CD4-positive, alpha-beta T cell (primary cell): ENCODE measurements at places on chromosomes 5 and 9.

DNA sequence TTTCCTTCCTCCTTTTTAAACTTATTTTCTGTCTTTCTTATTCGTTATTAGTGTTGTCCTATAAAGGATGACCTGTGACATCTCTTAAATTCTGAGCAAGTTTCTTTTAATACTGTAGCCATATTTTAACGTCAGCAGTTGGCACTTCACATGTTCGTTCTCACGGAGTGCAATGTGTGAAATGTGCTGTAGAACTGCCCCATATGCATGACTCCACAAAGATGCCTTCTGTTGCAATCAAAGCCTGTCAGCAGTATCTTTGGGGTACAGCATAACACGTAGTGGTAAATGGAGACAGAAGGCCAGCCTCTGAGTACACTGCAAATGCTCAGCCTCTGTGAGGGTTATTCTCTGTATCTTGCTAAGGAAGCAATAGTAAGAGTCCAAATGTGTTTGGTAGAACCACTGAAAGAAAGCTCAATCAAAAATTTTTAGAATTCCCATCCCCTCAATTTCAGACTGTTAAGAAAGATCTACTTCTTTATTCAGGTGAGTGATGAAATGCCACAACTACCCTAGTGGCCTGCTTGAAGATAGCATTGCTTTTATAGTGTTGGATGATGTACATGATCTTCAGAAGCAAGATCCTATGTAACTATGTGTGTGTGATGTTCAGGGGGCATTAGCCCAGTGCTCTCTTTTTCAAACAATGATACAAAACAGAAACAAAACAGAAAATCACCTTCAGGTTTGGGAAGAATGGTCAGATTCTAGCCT is 277.7 kb downstream of the TMEM167A start:
- no peak for DNase-seq

- DNase-seq, result no peak
These were observed 82.7 kb downstream of the BNC2 start for GRCh38 chr9:16787724-16788123.

DNA sequence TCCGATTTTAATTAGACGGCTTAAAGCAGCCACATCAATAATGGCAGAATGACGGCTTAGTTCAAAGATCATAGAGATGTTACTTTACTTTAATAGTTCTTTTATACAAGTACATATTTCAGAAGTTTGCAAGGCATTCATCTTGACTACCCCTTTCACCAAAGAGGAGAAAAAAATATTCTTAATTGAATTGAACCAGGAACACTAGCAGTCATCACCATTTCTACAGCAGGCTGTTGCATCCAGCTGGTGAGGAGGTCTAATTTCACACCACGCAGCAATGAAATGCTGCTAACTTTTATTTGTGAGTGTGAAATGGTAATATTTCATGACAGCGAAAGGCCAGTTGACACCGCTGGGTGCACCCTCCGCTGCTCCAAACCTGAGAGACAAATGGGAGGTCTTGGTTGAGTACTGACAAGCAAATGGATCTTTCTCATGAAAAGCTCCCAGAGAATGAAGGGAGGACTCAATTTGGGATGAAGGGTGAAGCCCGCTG is 322.2 kb downstream of the GLIS3 start:
- no peak for DNase-seq

DNA sequence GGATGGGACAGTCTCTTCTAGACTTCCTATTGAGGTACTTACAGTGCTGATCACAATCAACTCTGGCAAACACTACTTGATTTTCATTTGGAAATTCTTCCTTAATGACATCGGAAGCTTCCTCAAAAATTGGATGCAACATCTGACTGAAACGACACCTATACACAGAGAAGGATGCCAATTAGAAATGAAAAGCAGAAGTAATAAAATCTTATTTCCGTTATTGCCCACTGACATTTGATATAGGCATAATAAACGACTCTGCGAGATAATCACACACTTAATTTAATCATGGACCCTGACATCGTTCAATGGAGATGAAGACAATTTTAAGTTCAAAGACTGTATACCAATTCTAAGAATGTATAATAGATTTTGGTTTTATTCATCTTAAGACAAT is 46.4 kb downstream of the ERP44 start:
- DNase-seq, result no peak

DNA sequence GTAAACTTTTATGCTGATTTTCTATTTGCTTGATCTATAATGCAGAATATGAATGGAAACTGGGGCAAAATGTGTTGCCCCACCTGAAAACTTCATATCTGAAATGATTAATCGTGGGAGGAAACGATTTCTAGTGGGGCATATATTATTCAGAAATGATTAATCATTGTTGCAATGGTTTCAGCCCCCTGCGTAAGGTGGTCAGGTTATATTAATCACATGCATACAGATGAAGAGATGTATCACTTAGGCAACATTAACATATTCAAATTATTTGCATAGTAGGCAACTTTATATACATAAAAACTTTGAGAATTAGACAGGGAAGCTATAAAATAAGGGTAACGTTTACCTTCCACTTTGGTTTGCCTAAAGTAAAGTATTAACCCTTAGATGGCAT is 49.8 kb downstream of the LSM11 start:
- DNase-seq, result no peak

GRCh38 chr9:97405551-97405950 is 6.3 kb upstream of the TDRD7 start:
- no peak for DNase-seq

DNA sequence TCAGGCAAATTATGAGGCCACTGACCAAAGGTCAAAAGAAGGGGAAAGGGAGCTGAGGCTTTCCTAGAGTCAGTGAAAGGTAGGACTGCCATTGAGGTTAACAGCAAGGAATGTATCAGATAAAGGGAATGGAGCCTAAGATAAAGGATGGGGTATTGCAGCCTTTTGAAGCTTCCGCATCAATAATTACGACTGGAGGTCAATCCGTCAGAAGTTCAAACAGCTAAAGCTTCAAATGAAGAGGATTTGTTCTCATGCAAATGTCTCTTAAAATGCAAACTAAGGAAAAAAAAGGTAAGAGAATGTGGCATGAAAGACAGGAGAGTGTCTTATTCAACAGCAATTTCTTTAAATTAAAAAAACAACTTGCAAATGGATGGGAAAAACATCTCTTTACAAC is 341.1 kb upstream of the RGMB start:
- DNase-seq, result no peak

DNA sequence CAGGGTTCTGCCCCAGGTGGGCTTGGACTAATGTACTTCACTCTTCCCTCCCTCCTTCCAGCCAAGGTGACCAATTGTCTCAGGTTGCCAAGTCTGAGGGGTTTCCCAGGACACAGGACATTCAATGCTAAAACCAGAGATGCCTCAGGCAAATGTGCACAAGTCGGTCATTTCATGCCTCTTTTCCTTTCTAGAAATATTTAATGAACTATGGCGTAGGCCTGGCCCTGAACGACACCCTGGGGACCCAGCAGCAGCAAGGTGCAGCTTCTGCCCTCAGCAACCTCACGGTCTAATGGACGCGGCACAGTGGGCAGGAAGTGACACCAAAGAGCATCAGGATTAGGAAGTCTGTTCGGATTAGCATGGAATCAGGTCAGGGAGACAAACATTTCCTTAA is 148.1 kb downstream of the MTX3 start:
- no peak for DNase-seq

DNA sequence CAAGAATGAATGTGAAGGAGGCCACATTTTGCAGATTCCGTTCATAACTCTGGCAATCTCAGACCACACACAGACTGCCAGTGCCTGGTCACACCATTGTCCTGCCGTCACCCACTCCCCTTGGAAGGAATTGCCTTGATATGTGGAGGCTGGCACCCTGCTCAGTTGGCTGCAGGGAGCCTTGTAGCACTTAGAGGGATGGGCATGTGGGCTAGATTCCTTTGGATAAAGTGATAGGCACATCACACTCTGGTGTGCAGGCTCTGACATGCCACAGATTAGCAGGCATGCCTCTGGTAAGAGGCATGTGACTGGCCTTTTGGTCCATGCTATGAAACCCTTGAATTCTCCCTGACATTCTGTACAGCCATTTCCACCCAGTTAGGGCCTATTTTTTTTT is 254.6 kb upstream of the PIK3R1 start:
- no peak for DNase-seq

DNA sequence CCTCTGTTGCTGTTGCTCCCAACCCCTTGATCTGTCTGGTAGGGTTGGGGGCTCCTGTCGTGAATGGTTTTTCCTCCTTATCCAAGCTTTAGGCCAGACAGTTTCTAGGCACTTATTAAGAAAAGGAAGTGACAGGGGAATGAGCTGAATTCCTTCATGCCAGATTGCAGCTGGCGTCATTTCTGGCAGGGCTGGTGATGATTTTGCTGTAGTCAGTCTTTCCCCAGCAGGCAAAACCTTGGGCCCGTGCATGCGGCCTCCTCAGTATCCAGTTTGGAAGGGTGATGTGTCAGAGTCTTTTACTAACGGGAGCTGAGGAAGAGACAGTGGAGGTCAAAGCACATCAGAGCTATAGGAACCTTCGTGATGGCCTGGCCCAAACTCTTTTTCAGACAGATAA is 58.8 kb downstream of the COL27A1 start:
- no peak for DNase-seq

DNA sequence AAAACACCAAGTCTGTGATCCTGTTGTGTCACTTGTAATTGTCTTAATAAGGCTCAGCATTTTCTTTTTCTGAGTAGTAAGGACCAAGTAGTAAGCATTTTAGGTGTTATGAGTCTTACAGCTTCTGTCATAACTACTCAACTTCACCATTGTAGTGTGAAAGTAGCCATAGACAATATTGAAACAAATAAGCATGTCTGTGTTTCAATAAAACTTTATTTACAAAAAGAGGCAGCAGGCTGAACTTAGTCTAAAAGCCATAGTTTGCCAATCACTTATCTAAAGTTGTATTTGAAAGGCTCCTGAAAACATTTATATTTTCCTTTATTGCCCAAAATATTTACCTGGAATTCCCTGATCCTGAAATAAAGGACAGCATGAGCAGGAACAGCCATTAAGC is 796.1 kb downstream of the CDH12 start:
- DNase-seq, result no peak

GRCh38 chr5:35046774-35047173 is 975 bp downstream of the AGXT2 start:
- no peak for DNase-seq

DNA sequence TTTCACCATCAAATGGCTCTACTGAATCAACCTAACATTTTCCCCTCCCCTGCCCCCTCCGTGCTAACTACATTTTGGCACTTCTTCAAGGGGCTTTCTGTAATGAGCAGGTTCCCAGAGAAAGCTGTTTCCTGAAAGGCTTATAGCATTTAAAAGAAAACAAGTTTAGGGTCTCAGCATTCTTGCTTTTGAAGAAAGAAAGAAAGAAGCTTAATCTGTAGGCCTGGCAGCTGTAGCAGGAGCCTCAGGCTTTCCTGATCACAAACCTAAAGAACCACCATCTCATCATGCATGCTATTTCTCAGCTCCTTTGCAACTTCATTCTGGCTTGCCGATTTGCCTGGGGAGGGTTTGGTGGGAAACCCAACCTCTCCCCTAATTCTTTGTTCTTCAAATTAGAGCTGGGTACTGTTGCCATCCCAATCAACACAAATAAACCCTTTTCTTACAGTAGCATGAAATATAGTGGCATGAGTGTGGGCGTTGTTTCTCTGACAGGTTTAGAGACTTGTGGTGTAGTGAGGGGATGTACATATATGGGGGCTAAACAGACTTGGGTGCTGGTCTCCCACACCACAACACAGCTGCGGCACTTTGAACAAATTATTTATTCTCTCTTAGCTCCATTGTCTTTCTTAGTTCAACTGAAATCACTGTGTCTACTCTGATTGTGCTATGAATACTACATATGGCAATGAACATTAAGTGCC is 160.5 kb upstream of the TNC start:
- no peak for DNase-seq

DNA sequence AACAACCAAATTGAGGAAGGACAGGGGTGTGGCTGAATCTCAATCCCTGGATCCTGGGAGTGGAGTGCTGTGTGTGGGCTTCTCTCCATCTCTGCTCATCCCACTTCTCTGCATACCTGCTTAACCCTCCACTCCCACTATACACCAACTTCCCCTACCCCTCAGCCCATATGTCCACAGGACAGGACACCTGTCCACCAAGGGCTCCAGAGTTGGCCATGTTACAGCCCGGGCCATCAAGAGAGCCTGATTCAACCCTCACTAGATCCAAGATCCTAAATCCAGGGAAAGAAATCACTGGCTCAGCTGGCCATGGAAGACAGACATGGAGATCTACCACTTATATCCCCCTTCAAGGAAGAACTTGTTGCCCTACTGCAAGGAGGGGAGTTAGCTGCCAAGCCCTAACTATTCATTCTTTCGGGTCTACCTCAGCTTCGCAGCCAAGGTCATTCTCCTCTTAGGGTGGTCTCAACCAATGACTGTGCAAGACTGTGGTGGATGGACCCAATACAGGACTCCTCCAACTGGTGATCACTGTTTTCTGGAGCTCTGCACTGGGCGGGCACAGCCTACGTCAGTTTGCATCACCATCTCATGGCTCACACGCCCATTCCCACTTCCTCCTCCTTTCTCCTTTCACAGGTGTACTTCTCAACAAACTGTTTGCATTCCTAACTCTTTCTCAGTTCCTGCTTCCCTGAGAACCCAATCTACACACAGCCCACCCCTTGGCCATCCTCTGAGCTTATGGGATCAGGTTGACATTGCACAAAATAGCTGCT is 53.7 kb upstream of the ZBTB43 start:
- no peak for DNase-seq

- DNase-seq, result no peak
These were observed 229.8 kb downstream of the FANCC start for GRCh38 chr9:95087659-95088242.

- no peak for DNase-seq
These were observed at the start of gene ATP10B for GRCh38 chr5:160852049-160852448. Gene ATP10B, minus strand, starts transcription at chr5:160852211. Its CDS starts 164,137 bp downstream, at chr5:160688074.

- no peak for DNase-seq
These were observed 48.8 kb downstream of the FANCC start for GRCh38 chr9:95268681-95269080.

- no peak for DNase-seq
These were observed 83.2 kb upstream of the IRX4 start for GRCh38 chr5:1965925-1966324.

DNA sequence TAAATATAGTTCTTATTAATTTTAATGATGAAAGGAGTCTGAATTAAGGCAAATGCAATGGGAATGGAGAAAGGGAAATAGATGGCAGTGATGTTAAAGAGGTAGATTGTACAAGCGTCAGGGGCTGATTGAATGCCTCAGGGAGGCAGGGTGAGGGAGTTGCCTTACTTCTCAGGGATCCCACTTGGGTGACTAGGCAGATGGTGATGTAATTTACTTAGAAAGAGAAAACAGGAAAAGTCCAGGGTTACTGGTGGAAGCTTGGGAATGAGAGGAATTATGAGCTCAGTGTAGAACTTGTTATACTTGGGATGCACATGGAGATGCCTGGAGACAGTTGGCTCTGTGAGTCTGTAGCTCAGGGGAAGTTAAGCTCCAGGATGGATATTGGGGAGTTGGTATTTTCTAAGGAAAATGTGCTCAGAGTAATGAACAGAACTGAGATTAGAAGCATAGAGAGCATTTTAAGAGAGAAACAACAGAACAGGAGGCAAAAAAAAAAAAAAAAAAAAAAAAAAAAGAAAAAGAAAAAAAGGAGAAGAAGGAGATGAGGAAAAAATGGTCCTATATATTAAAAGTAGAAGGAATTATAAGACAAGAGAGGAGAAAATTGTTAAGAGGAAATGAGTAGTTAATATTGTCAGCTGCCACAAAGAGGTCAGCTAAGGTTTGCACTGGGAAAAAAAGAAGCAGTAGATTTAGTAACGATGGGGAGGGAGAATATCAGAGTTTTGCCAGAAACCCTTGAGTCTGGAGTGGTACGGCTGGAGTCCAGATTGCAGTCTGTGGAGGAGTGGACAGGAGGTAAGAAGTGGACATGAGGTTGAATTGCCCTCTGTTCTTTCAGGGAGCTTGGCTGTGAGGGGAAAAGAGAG is 88.0 kb upstream of the ELL2 start:
- DNase-seq, result no peak

GRCh38 chr9:25224309-25224708 is 453.9 kb downstream of the TUSC1 start:
- no peak for DNase-seq
